Activated CD8-positive, alpha-beta T cell treated with anti-CD3 and anti-CD28 coated beads, Interleukin-2, amount 10 ng/mL, durations not matched to agents 7 days and 5 days (primary cell): ENCODE measurements at places on chromosomes 2 and 18. TPM values are rescaled to one million over a fixed set of nuclear protein-coding genes. Genes with fewer than 3 reads are reported as not detected.

- H3K4me1 ChIP-seq: peaks cover 27% of the 10 kb centered on the region
- H3K4me3 ChIP-seq: no peak overlapping the region
- H3K36me3 ChIP-seq: no peaks in the 10 kb centered on the region
- H3K27ac ChIP-seq: no peak overlapping the region
- DNase-seq: no peak
These were observed 17.3 kb upstream of the KLHL23 start for GRCh38 chr2:169716238-169716886.

GRCh38 chr2:174516501-174517378 lies 29.9 kb upstream of the GPR155 start:
- peaks cover 15% of the 10 kb centered on the region for H3K36me3 ChIP-seq
- H3K4me1 ChIP-seq: peaks cover 26% of the 10 kb centered on the region
- H3K27ac ChIP-seq: no peak overlapping the region
- H3K27me3 ChIP-seq: peaks cover 8% of the 10 kb centered on the region
- DNase-seq: no peak

DNA sequence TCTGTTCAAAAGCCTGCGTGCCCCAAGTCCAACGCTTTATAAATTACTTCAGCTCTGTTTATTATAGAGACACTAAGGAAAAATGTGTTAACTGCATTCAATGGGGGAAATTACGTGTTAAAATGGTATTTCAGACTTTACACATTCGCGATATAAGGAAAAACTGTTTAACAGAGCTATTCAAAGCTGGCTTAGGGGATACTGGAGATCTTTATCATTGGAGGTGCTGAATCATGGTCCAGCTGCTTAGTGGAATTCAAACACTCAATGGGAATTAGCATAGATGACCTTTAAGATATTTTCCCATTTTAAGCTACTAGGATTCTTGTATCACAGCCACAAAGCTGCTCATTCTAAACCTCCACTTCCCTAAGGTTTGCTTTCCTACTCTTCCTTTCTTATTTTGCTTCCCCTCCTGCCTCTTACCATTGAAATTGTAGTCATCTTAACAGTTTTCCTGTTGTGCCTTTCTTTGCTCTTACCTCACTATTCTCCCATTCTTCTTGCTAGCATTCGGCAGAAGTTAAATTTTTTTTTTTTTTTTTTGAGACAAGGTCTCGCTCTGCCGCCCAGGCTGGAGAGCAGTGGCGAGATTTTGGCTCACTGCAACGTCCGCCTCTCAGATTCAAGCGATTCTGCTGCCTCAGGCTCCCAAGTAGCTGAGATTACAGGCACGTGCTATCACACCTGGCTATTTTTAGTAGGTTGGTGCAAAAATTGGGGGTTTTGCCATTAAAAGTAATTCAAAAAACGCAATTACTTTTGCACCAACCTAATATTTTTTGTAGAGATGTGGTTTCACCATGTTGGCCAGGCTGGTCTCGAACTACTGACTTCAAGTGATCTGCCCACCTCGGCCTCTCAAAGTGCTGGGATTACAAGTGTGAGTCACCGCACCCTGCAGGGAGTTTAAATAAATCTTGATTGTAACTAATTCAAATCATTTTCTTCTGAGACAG lies 6.5 kb downstream of the SULT6B1 start:
- H3K27me3 ChIP-seq: peaks cover 33% of the 10 kb centered on the region
- H3K36me3 ChIP-seq: no peaks in the 10 kb centered on the region
- H3K27ac ChIP-seq: no peak overlapping the region
- DNase-seq: no peak
- H3K4me1 ChIP-seq: no peaks in the 10 kb centered on the region
- no peak overlapping the region for H3K4me3 ChIP-seq

DNA sequence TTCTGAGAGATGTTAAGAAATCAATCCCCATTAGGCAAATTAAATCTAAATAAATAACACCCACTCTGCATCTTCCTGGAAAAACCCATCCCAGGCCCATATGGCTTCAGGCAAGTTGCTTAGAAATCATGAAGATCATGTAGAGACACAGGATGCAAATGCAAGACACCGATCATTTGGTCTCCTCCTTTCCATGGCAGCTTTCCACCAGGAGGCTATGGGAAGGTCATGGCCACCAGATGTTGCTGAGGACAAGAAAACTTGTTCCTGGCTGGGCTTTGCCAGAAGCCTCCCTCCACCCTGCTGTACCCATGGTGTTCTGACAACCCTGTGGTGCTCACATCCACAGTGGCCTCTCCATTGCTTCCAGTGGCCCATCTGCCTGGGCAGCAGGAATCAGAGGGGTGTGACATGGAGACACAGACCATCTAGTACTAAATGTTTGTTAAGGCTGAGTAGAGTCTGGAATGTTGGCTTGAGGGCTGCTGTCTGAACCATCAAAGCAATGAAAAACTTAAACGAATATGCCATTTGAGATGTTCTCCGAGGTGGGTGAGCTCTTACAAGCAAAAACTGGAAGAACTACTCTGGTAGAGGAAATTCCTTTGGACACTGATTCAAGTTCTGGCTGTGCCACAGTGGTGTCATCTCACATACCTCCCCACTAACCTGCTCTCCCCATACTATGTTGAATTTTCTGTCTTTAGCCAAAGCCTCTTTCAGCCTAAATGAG lies 293.2 kb downstream of the TNS1 start:
- H3K4me1 ChIP-seq: peaks cover 2% of the 10 kb centered on the region
- H3K27ac ChIP-seq: no peak overlapping the region
- DNase-seq: no peak
- no peaks in the 10 kb centered on the region for H3K36me3 ChIP-seq
- no peak overlapping the region for H3K4me3 ChIP-seq
- H3K27me3 ChIP-seq: peaks cover 3% of the 10 kb centered on the region

DNA sequence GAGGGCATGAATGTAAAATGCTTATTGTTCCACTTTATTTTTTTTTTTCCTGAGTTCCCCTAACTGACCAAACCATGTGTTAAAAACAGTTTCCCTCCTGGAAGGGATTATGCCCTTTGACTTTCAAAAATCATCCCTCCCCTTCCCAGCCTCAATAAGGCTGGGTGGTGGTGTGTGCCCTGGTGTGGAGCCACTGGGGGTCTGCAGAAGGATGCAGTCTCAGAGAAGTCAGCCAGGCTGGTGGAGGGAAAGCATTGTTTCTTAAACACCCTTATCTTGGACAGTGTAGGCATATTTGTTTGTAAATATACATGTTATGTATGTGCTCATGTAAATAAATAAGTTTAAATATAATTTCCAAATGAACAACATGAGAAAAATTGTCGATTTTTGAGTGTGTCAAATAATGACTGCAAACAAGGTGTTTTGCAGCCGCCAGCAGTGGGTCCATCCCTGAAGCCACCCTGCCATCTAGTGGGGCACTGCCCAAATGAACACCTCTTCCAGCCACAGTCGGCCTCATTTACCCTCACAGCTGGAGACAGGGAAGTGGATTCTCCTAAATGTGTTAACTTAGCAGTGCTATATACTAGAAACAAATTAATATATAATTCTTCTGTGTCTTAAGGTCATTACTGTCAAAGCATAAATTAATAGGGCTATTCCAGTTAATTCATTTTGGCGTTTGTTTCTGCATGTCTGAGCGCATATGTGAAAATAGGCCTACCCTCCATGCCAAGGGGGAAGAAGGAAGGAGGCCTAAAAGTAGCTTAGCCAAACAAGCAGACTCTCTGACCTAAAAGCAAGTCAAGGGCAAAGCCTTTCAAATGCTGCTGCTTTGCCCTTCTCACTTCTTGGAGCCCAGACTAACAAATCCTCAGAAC lies 209.6 kb upstream of the PIK3C3 start:
- no peaks in the 10 kb centered on the region for H3K4me1 ChIP-seq
- no peaks in the 10 kb centered on the region for H3K36me3 ChIP-seq

- H3K27ac ChIP-seq: no peak overlapping the region
- DNase-seq: no peak
- H3K4me3 ChIP-seq: no peak overlapping the region
- no peaks in the 10 kb centered on the region for H3K36me3 ChIP-seq
These were observed 134.3 kb downstream of the TDRD15 start for GRCh38 chr2:21258082-21258481.

GRCh38 chr2:151033271-151034248 lies 228.1 kb downstream of the RBM43 start:
- H3K27ac ChIP-seq: no peak overlapping the region
- DNase-seq: no peak
- H3K27me3 ChIP-seq: peaks cover 6% of the 10 kb centered on the region
- peaks cover 4% of the 10 kb centered on the region for H3K4me1 ChIP-seq

- peak overlapping the region; percentile 32 for H3K27ac ChIP-seq
- H3K4me1 ChIP-seq: peaks cover 6% of the 10 kb centered on the region
- no peaks in the 10 kb centered on the region for H3K27me3 ChIP-seq
- peaks cover 41% of the 10 kb centered on the region for H3K36me3 ChIP-seq
- no peak overlapping the region for H3K4me3 ChIP-seq
- no peak for DNase-seq
These were observed 79.5 kb downstream of the COX7A2L start for GRCh38 chr2:42281416-42282081.

GRCh38 chr2:121343191-121343590 lies 58.2 kb upstream of the TFCP2L1 start:
- H3K4me3 ChIP-seq: no peak overlapping the region
- H3K27me3 ChIP-seq: no peaks in the 10 kb centered on the region
- no peak for DNase-seq
- no peaks in the 10 kb centered on the region for H3K4me1 ChIP-seq
- H3K36me3 ChIP-seq: peaks cover 53% of the 10 kb centered on the region
- H3K27ac ChIP-seq: no peak overlapping the region

- H3K4me3 ChIP-seq: no peak overlapping the region
- no peaks in the 10 kb centered on the region for H3K36me3 ChIP-seq
- no peak for DNase-seq
- no peaks in the 10 kb centered on the region for H3K27me3 ChIP-seq
These were observed 45.6 kb downstream of the ZNF519 start for GRCh38 chr18:14086458-14087231.

GRCh38 chr2:100161945-100162620 lies 19.7 kb upstream of the AFF3 start:
- peaks cover 2% of the 10 kb centered on the region for H3K27me3 ChIP-seq
- peaks cover 5% of the 10 kb centered on the region for H3K36me3 ChIP-seq
- H3K4me3 ChIP-seq: no peak overlapping the region

GRCh38 chr18:56638232-56639103 lies at the start of gene TXNL1:
TXNL1 (minus strand) TSS chr18:56638592; CDS start chr18:56638440, 152 bp downstream.
- peak within 1 kb of the TSS; percentile 98 for H3K27ac ChIP-seq
- peak within 1 kb of the TSS; percentile 100 for H3K4me3 ChIP-seq
- H3K27me3 ChIP-seq: no peaks in the 10 kb centered on the region
- peak; percentile 98 for DNase-seq
- H3K4me1 ChIP-seq: peaks cover 40% of the 10 kb centered on the region
- peaks cover 22% of the 10 kb centered on the region for H3K36me3 ChIP-seq

DNA sequence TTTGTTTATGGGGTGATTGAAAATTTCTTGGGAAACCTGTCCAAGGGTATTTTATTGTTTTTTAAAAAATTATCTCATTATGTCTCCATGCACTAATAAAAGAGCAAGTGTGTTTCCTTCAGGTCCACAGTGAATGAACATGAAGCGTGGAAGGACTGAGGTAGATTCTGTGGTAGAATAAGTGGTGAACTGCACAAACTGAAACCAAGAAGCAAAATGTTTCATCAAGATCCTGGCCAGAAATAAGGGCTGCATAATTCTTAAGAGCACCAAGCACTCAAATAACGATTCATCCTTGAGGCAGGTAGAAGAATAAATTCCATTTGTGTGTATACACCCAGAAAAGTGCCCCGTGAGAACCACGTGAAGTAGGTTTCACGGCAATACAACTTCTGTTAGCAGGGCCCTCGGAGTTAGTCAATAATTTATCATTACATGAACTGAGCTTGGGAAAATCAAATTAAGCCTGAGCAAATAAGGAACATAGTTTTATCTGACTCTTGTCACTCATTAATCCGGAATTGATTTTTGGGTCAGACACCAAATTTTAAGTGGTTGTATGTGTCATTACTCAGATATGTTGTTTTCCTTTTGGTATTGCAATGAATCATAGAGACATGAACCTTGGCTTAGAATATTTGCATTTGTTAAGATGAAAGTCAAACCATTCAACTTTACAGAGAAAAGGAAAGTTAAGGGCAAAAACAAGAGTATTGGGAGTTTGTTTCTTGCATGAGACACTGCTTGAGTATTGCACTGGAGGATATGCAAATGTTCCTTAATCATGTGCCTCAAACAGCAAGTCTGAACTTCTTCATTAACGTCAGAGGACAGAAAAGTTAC lies 472.6 kb upstream of the NETO1 start:
- H3K36me3 ChIP-seq: no peaks in the 10 kb centered on the region
- no peaks in the 10 kb centered on the region for H3K27me3 ChIP-seq
- no peak overlapping the region for H3K27ac ChIP-seq
- no peaks in the 10 kb centered on the region for H3K4me1 ChIP-seq
- DNase-seq: no peak

- peaks cover 44% of the 10 kb centered on the region for H3K36me3 ChIP-seq
- no peaks in the 10 kb centered on the region for H3K27me3 ChIP-seq
- DNase-seq: no peak
- peak overlapping the region; percentile 87 for H3K4me3 ChIP-seq
- H3K4me1 ChIP-seq: peaks cover 56% of the 10 kb centered on the region
These were observed 919 bp downstream of the SF3B1 start for GRCh38 chr2:197433780-197434438.

DNA sequence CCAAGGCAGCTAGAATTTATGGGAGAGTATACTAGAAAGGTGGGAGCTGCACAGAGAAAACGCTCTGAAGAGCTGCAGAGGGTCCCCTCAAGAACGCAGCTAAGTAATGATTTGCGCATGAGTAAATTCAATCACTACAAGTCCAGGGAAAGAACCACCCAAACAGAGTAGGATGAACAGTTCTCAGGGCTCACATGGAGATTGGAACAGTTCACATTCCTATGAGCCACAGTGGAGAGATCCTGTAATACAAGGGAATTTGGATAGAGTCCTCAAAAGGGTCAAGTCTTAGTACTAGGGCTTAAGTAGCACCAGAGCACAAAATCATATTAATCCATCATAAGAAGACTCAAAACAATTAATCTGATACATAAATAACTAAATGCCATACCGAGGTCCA lies 12.7 kb downstream of the OLA1 start:
- no peak overlapping the region for H3K4me3 ChIP-seq
- H3K4me1 ChIP-seq: peaks cover 7% of the 10 kb centered on the region
- H3K27me3 ChIP-seq: no peaks in the 10 kb centered on the region
- H3K36me3 ChIP-seq: peaks cover 18% of the 10 kb centered on the region

- H3K36me3 ChIP-seq: no peaks in the 10 kb centered on the region
- H3K27me3 ChIP-seq: no peaks in the 10 kb centered on the region
- H3K4me1 ChIP-seq: peaks cover 1% of the 10 kb centered on the region
- no peak overlapping the region for H3K4me3 ChIP-seq
- H3K27ac ChIP-seq: no peak overlapping the region
These were observed 47.7 kb downstream of the PRKCE start for GRCh38 chr2:45699032-45699658.

DNA sequence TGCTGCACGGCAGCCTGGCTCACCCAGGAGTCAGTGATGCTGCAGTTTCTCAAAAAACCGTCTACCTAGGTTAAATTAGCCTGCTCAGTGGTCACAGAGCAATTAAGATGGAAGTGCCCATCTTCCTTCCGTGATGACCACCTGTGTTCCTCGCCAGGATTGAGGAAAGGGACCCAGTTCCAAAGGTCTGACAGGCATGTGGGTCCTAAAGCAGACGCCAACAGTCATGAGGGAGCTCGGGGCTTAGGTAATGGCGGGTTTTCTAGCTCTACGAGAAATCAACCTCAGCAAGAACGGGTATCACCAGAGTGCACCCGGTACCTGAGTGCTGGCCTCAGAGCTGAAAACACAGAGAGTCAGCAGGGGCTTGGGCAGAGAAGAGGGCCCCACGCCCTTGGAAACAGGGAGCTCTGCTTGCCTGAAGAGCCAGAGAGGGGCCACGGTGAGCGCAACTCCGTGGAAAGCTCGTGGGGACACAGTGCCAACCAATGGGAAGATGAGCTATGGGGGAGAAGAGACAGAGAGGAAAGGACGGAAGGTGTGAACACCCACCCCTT lies 34.3 kb upstream of the DNMT3A start:
- no peak for DNase-seq

Gene CXCR4
- total RNA-seq: 219 TPM

Gene MEP1B
- not detected for total RNA-seq

Gene SLC5A7
- not detected for total RNA-seq

Gene COL3A1
- not detected for total RNA-seq

Gene C1GALT1C1L
- total RNA-seq: not detected

Gene RAMP1
- 5.8 TPM for total RNA-seq
